ENCODE measurements at places on chromosomes 5 and 9.

DNA sequence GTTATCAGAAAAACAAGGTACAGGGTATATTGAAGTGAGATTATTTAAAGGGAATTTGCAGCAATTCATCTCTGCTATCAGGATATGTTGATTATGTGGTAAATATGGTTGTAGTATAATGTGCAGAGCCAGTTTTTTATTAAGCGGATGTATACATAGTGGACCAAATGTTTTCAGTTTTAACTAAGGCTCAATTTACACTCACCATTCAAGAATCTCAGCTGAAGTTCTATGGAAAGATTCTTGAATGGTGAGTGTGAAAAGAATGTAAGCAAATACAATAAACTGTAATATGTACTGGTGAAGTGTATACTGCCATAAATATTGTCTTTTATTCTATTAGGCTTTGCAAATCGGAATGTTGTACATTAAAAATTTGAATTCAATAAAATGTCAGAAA, 895.9 kb upstream of the CDH10 start:
- DNase-seq: no peak

GRCh38 chr9:126532019-126532462, 81.7 kb upstream of the LMX1B start:
- no peak for DNase-seq

DNA sequence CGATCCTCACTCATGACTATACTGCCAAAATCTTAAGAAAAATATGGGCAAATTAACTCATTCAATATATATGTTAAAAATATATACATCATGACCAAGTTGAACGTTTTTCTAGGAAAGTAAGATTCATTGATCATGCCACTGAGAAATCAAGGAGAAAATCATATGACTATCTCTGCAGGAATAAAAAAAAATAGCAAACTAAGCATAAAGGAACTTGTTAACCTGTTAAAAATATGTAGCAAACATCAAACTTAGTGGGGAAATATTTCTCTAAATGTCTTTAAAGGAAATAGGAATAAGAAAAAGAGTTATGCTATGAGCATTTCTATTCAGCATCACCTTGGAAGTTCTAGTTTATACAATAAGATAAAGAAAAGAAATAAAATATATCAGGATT, 302.4 kb downstream of the GLIS3 start:
- DNase-seq: no peak

DNA sequence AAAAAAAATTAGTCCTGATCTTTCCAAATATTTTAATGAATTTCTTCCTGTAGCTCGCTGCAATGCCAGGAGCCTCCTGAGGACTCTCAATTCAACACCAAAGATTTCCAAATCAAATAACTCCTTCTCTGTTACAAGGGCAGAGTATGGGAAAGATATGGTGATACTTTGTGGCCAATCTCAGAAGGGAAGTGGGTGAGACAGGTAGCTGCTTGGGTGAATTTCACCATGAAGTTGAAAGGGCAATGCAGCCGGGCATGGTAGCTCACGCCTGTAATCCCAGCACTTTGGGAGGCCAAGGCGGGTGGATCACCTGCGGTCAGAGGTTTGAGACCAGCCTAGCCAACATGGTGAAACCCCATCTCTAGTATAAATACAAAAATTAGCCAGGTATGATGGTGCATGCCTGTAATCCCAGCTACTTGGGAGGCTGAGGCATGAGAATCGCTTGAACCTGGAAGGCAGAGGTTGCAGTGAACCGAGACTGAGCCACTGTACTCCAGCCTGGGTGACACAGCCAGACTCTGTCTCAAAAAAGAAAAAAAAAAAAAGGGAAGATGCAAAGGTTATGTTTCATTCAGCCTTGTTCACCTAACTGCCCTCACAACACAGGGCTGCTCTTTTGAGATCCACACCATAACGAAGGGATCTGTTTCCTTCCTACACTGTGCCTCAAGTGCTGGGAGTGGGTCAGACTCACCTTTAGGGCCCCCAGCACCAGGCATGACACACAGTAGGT, 58.6 kb downstream of the PTPN3 start:
- DNase-seq: no peak

DNA sequence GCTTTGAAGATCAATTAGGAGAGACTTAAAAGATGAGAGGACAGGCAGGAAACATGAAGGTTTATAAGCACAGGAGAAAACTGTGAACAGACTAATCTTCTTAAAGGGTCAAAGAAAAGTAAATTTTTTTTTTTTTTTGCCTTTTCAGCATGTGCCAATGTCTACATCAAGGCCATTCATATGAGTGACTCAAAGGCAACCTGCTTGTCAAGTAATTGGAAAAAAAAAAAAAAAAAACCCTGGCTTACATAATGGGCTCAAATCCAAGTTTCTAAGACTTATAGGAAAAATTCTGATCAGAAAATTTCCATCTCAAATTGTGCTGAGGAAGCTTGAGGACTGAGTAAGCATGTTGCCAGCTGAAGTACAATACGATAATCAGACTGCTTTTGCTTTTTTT, 15.9 kb downstream of the PPP2R2B start:
- no peak for DNase-seq

- no peak for DNase-seq
These were observed 2.6 kb upstream of the OR13C3 start for GRCh38 chr9:104539275-104539674.

- DNase-seq: no peak
These were observed 47.0 kb downstream of the KIAA1958 start for GRCh38 chr9:112533660-112534059.

GRCh38 chr9:106757514-106757913, 105.5 kb upstream of the ZNF462 start:
- no peak for DNase-seq

- DNase-seq: no peak
These were observed 630.4 kb downstream of the PRELID2 start for GRCh38 chr5:145204743-145205142.

- DNase-seq: no peak
These were observed 12.4 kb upstream of the MEIKIN start for GRCh38 chr5:131957721-131958441.

DNA sequence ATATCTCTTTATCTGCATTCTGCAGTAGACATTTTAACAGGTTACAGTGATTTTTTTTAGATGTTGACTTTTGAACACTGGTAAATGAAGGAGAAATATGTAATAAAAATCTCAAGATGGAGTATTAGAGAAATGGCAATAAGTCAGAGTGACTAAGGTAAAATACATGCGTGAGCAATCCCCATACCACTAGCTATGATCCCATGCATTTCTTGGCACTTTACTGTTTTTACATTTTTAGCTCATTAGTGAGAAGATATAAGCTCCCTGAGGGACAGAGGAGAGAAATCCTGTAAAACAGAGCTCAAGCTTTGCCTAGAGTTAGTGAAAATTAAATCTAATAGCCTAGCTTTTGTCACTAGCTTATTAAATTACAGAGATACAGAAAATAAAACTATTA, 181.9 kb upstream of the TRPM3 start:
- DNase-seq: no peak

- no peak for DNase-seq
These were observed 483.2 kb downstream of the CDH10 start for GRCh38 chr5:24161559-24161958.

- no peak for DNase-seq
These were observed 3.0 kb upstream of the PDLIM4 start for GRCh38 chr5:132254321-132254977.

GRCh38 chr9:121954477-121955140, 138.5 kb downstream of the TTLL11 start:
- no peak for DNase-seq

- no peak for DNase-seq
These were observed 46.9 kb upstream of the APC start for GRCh38 chr5:112690605-112691338.

DNA sequence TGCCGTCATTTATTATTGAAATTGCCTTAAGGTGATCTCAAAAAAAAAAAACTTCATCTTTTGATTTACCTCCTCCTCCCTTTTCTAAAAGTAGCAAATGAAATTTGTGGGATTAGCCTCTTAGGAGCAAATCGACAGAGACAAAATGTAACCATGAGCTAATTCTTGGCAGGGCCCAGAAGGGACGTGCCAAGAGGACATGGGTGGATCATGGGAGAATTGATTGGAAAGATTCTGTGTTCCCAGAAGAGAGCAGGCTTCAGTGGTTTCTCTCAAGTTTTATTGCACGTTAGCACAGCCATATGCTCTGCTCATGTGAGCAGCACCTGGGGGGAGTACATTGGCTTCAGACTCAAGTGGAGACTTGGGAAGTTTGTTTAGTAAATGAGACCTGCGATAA, 394.6 kb downstream of the ELAVL2 start:
- DNase-seq: no peak

- no peak for DNase-seq
These were observed 16.0 kb downstream of the INSYN2B start for GRCh38 chr5:169964246-169964645.

GRCh38 chr5:108212775-108213346, 169.0 kb downstream of the FBXL17 start:
- DNase-seq: no peak

DNA sequence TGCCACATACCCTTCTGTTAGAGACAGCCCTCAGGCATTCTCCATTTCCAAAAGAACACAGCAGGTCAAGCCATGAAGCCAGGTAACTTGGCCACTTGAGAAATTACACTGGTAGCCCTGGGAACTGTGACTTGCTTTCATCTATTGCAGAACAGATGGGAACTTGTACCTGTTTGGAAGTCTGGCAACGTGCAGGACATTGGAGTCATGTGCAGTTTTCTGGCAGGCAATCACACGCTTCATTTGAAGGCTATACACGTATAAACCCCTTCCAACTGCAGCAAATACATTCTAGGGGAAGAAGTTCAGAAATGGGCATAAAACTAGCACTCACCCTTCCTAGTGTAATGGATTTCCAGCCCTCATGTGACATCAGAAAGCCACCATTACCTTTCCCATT, 54.0 kb downstream of the WDR41 start:
- DNase-seq: no peak

DNA sequence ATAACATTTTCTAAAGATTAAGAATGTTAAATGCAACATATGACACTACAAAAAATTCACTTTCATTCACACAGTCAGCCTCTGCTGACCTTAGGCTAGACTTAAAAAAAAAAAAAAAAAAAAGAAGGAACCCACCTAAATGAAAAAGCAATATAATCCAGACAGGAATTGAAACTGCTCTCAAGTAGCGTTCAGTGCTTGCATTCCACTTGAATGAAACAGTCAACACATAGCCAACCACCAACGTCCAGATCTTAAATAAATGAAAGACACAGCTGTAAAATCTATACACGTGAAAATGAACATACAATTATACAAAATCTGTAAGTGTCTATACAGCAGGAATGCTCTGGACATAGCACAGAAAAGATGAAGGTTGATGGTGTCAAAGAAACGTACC, 11.4 kb downstream of the TMEM245 start:
- DNase-seq: no peak

DNA sequence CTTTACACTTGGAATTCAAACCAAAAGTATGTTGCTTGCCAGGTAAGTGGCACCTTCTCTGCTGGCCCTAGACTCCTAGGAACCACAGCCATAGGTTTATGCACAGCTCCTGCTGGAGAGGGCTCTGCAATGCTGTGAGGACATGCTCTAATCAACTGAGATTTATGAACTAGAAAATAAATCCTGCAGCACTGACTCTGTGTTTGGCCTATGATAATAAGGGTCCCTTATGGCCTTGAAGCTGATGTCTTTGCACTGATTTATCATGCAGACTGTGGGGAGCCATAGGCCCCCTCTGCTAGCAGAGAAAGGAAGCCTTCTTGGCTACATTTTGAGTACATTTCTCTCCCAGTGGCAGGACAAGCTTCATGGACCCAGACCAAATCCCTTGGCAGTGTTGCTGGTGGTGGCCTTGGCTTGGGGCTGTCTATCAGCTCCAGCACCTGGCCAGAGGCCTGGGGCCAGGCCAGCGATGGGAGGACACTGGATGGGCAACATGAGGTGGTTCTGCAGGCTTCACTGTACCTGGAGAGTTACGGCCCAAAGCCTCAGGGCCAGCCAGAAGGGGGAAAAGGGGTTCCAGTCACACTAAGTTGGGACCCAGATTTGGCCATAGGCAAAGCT, 178.0 kb downstream of the SEMA6A start:
- no peak for DNase-seq

- no peak for DNase-seq
These were observed 485 bp downstream of the FAM53C start for GRCh38 chr5:138338411-138339090.

GRCh38 chr5:138336952-138337684, 948 bp upstream of the FAM53C start:
- peak; percentile 39 for DNase-seq

- DNase-seq: no peak
These were observed 54.1 kb downstream of the PWWP2A start for GRCh38 chr5:160064995-160065614.

Data from pulmonary artery endothelial cell (primary cell).